ENCODE measurements at places on chromosomes 12 and 14.
A peak's percentile ranks its signal among the peaks of the same experiment; 100 is the strongest.

DNA sequence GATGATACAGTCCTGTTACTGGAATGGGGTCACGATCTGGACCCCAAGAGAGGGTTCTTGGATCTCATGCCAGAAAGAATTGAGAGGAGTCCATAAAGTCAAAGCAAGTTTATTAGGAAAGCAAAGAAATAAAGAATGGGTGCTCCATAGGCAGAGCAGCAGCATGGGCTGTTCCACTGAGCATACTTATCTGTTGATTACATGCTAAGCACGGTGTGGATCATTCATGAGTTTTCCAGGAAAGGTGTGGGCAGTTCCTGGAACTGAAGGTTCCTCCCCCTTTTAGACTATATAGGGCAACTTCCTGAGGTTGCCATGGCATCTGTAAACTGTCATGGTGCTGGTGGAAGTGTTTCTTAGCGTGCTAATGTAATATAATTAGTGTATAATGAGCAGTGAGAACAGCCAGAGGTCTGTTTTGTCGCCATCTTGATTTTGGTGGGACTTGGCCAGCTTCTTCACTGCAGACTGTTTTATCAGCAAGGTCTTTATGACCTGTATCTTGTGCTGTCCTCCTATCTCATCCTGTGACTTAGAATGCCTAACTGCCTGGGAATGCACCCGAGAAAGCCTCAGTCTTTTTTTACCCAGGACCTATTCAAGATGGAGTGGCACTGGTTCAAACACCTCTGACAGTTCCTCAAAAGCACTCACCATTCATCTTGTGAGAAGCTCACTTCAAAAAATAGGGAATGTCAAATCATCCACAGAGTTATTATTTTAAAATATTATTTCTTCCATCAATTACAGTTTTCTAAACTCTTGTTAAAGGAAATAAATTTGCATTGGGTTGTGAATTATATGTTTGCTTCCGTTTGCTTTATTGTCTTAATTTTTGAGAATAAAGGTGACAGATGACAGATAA lies 1358.8 kb upstream of the TMEM132C start:
- no peak for DNase-seq

DNA sequence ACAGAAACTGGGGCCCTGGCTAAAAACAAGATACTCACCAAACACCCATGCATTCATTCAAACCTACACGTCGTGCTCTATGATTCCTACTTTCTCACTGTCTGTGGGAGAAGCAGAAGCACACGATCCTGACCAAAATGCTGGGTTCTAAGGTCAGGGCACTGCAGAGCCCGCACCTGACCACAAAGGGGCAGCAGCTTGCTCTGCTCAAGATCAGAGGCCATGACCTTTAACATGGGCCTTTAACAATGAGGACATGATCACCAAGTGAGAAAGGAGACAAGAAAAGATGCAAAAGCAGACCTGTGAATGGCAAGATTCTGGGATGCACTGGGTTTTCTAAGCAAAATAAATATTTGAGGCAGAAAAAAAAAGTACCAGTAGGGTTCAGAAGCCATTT lies 40.1 kb upstream of the VPS33A start:
- no peak for DNase-seq

DNA sequence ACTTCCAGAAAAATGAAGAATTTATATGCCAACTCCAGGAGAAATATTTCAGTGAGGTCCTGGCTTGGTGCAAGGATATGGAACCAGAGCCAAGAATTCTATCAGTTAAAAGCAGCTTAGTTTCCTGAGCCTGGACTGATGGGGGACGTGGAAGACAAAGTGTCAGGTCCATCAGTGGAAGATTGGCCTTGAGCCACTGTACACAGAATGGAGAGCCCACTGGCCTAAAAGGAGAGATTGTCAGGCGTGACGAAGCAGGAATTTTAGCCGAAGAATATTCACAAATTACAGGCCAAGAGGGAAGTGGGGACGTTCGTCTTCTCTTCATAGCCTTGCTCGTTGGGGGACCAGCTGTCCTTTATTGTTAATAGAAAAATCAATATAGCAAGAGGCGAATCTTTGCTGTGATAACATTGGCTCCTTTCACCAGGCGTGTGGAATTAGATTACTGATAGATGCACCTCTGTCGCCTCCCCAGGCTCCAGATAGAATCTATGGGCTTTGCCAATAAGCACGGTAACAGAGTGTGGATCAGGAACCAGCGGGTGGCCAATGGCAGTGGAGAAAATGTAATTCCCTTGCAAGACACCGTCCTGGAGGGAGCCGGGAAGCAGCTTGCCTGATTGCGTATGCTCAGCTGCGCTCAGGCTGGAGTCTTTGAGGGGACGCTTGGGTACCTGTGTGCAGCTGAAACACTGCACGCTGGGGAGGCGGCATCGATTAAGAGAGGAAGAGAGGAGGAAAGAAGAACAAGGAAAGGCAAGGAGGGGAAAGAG lies 56.4 kb downstream of the TMEM132C start:
- no peak for DNase-seq

- no peak for DNase-seq
These were observed 204.6 kb upstream of the FLRT2 start for GRCh38 chr14:85325134-85326017.

GRCh38 chr12:109540526-109541412 lies 32.5 kb downstream of the MMAB start:
- no peak for DNase-seq

DNA sequence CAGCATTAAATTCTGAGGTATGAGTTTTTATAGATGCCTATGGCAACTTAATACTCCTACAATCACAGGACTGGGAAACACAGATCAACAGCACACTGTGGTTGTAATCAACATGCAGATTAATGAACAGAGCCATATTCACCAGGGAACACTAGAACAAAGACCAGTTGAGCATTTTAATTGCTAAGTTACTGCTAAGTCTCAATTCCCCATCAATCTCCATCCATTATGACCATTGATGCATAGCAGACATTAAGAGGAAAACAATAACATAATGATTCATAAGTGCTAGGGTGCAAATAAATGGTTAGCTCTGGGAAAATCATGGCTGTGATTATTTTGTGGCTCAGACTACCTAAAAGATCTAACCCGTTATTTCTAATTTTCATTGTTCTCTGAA lies 505.6 kb downstream of the TRHDE start:
- no peak for DNase-seq

GRCh38 chr14:96676166-96676565 lies 121.0 kb upstream of the VRK1 start:
- no peak for DNase-seq

DNA sequence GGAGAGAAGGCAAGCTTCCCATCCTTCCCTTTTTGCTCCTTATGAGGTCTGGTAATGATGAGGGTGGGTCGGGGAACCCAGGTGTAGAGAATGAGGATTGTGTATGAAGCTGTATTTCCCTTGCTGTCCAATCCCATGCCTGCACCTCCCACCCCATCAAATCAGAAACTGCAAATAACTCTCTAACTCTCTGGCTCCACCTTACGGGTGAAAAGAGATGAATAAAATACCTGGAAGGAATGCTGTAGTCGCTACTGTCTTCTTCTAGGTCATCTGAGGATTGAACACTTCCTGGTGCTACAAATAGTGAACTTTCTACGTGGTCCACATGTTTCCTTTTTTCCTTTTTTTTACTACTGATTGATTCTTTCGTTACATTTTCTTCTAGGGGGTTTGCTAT lies 38.9 kb upstream of the DICER1 start:
- DNase-seq = peak; percentile 3

DNA sequence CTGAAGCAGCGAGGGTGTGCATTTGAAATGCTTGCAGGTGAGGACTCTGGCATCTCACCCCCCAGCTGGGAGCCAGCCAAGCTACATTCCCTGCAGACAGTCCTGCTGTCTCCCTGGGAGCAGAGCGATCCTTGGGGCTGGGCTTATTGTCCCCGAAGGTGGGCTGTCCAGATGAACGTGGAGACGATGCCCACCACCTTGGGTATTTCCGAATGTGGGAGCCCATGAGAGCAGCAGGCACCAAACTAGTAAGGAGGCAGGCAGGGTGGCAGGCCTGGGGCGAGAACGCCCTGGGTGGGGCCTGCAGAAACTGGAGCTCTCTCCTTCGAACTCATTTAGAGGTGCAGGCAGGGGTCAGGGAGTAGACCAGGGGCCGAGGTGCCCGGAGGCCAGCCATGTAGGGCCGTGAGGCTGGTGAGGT lies 18.5 kb downstream of the ZBTB42 start:
- no peak for DNase-seq

- DNase-seq = no peak
These were observed 103.7 kb downstream of the ERGIC2 start for GRCh38 chr12:29277231-29277630.

GRCh38 chr12:77894556-77894955 lies 63.9 kb downstream of the NAV3 start:
- DNase-seq = no peak

DNA sequence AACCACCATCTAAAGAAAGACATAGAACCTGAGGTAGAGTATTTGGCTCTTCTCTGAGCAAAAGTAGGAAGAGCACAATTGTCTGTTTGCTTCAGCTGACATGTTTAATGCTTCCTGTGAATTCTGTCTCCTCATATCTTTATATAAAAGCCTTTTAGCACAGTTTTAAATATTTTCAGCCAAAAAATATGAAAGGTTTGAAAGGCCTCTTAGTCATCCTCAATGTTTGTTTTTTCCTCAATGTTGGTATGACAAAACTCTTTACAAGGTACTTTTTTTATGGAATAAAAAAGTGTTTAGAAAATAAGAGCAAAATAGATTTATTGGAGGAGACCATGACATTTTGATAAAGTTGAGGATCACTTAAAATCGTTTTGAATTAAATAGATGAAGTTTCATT lies 360.9 kb downstream of the NAV3 start:
- no peak for DNase-seq

GRCh38 chr14:67882986-67883555 lies 63.5 kb downstream of the RAD51B start:
- no peak for DNase-seq

GRCh38 chr12:14950982-14951746 lies 10.2 kb downstream of the ARHGDIB start:
- DNase-seq = no peak

DNA sequence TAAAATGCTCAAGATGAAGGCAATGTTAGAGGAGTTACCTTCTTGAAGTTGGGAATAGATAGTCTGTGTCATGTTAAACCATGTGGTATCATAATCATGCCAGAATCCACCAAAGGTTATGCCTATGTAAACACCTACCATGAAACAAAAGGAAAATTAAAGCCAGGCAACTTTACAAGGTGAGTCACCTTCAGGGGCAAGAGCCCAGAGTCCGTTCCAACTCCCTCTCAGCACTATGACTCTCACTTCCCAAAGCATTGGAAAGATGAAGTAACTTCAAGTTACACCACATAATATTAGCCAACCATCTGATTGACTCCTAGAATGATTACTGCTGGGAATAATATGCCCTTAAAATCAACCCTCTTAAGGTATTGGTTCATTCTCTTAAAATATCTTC lies 38.5 kb downstream of the CATSPERB start:
- DNase-seq = no peak

DNA sequence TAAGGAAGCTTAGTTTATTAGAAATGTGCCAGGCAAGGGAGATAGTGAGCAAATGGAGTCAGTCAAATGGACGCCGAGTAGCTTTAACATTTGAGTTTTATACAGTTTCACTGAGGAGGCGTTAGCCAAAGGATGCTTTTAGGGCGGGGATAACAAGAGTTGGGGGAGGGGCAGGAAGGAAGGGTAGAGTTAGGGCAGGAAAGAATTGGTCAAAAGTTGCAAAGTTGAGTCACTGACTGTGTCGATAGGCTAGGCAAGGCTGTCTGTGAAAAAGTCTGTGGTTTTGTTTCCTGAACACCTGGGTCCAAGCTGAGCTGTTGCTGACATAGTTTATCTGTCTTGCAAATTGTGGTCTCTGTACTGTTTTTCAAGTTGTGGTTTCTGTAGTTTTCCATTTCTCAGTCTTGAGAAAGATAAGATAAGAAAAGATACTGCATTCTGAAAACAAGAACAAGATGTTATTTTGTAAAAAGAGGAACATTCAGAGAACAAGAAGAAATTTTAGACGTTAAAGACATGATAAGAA lies 62.6 kb upstream of the RESF1 start:
- peak; percentile 55 for DNase-seq

GRCh38 chr12:19909418-19909817 lies 458.9 kb upstream of the PDE3A start:
- DNase-seq = no peak

GRCh38 chr12:95574799-95575452 lies 23.6 kb upstream of the USP44 start:
- DNase-seq = no peak

- DNase-seq = no peak
These were observed 99.0 kb downstream of the LIN7A start for GRCh38 chr12:80838708-80839107.

- DNase-seq = peak; percentile 61
These were observed 413 bp upstream of the ALX1 start for GRCh38 chr12:85279449-85280164.

- DNase-seq = peak; percentile 87
These were observed 77.9 kb upstream of the PWP1 start for GRCh38 chr12:107607464-107608392.

GRCh38 chr12:120979220-120979861 lies 998 bp downstream of the HNF1A start:
- DNase-seq = no peak

- DNase-seq = no peak
These were observed 303.8 kb downstream of the BTG1 start for GRCh38 chr12:91841822-91842221.

- DNase-seq = no peak
These were observed 10.8 kb upstream of the GYS2 start for GRCh38 chr12:21615431-21615830.

DNA sequence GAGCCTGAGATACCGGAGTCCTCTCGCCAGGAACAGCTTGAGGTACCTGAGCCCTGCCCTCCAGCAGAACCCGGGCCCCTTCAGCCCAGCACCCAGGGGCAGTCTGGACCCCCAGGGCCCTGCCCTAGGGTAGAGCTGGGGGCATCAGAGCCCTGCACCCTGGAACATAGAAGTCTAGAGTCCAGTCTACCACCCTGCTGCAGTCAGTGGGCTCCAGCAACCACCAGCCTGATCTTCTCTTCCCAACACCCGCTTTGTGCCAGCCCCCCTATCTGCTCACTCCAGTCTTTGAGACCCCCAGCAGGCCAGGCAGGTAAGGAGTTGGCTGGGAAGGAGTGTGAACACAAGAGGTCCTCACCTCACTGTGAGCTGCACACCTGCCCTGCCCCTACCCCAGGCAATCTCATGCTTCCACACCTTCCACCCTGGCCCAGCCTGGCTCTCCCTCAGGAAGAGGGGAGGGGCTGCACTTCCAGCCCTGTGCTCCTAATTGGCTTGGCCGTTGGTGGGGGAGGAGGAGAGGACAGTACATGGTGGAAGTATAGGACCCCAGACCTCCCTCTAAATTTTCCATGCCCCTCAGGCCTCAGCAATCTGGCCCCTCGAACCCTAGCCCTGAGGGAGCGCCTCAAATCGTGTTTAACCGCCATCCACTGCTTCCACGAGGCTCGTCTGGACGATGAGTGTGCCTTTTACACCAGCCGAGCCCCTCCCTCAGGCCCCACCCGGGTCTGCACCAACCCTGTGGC lies 6.2 kb downstream of the C1QL4 start:
- no peak for DNase-seq

GRCh38 chr12:84995641-84996040 lies 40.4 kb downstream of the TSPAN19 start:
- no peak for DNase-seq

- no peak for DNase-seq
These were observed 210.0 kb downstream of the PPM1H start for GRCh38 chr12:62724947-62725451.

GRCh38 chr12:76551482-76551888 lies 8.1 kb downstream of the OSBPL8 start:
- no peak for DNase-seq

GRCh38 chr12:79658221-79658620 lies 32.5 kb downstream of the PAWR start:
- no peak for DNase-seq
